Cardiac fibroblast (primary cell): ENCODE measurements at places on chromosomes 16 and 17.

DNA sequence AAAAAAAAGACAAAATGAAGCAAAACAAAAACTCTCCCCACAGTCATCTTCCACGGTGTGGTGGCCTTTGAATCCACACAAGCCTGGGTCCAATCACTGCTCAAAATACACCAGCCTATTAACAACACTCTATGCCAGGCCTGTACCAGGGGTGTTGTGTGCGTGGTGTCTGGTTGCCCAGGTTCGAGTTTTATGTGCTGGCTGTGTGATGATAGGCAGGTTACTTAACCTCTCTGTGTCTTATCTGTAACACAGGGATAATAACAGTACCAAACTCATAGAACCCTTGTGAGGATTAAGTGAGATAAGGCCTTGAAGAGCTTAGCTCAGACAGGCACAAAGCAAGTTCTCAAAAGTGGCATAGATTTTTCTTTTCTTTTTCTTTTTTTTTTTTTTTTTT lies 235.2 kb downstream of the PARN start:
- no peak for DNase-seq

DNA sequence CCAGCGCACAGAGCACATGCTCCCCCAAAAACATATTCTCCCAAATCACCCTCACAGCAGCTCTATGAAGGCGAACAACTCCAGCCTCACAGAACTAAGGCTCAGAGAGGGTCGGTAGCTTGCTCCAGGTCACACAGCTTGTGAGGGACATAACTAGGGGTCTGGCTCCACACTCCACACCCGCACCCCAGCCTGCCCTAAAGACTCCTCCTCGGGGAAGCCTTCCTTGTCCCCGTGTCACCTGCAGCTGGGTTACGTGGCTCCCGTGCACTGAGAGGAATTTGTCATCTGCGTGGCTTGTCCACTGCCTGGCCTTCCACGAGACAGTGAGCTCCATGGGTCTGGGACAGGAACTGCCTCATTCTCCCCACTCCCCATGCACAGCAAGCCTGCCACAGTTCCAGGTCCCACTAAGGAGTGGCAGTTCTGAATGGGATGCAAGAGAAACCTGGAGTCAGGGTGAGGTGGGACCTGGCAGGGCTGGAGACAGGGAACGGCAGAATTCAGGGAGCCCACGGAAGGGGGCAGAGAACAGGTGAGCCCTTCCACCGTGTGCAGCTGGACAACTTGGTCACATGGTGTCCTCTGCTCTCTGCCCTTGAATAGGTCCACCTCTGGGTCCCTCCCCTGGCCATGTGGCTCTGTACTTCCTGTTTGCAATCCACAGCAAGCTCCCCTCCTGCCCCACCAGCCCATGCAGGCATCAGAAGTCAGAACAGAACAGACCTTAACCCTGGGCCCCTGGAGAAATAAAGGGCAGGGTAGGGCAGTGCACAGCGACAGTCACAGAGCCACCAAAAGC lies 27.4 kb downstream of the TNFRSF13B start:
- DNase-seq, result no peak

GRCh38 chr17:37295888-37296287 lies 79.9 kb upstream of the C17orf78 start:
- no peak for DNase-seq

GRCh38 chr17:2978116-2978515 lies 85.3 kb downstream of the OR1D5 start:
- no peak for DNase-seq

GRCh38 chr17:72702136-72702735 lies 390.3 kb downstream of the SLC39A11 start:
- peak; percentile 55 for DNase-seq

DNA sequence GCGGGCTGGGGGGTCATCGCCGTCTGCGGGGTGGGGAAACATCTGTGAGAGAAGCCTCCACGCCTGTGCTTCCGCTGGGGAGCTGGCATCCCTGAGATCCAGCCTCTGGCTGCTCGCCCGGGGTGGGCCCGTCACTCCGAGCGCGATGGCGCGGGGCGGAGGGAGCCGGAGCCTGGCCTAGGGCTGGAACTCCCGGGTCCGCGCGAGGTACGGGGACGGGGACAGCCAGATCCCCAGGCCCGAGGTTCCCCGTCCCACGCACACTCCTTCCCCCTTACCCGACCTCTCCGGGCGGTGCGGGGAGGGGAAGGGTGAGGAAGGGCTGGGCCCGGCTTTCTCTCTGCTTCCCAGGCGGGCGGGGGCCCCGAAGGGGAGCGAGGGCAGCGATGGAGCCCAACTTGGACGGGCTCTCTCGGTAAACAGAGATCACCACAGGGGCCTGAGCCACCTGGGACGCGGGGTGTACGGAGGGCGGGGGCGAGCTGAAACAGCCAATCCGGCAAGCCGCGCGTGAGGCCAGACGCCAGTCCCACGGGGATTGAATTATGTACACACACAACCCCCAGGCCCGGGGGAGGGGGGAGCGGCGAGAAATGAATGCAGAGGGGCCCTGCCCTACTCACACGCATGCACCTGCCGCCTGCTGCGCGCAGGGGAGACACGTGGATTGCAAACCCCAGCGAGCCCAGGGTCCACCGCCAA lies at the start of gene SLC16A11:
TSS of gene SLC16A11 (minus strand) at position 596 of the 702 bp plus-strand sequence. CDS start at position 17, 579 bp downstream.
- peak; percentile 56 for DNase-seq

DNA sequence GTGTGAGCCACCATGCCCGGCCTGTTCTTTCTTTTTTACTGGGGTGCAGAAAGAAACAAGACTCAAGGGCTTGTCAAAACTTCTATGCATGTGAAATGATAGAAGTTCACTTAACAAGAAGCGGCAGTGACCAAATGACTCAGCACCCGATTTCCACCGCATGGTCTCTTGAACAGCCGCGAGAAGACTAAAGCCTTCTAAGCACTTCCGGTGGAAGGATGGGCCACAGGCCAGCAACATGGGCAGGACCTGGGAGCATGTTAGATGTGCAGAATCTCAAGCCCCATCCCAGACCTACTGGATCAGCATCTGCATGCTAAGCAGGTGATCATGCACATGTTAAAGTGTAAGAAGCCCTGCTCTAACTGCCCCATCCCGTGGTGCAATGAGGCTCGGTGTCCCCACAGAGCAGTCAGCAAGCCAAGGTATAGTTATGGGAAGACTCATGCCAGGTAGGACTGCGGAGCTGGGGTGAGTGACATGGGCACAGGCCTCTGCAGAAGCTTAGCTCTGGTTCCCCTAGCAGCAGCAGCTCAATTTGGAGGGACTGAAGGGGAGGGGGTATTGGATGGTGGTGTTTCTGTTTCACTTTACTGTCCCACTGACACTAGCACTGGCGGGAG lies 88.5 kb upstream of the HNF1B start:
- no peak for DNase-seq

GRCh38 chr16:87328846-87329245 lies 11.7 kb upstream of the C16orf95 start:
- no peak for DNase-seq

DNA sequence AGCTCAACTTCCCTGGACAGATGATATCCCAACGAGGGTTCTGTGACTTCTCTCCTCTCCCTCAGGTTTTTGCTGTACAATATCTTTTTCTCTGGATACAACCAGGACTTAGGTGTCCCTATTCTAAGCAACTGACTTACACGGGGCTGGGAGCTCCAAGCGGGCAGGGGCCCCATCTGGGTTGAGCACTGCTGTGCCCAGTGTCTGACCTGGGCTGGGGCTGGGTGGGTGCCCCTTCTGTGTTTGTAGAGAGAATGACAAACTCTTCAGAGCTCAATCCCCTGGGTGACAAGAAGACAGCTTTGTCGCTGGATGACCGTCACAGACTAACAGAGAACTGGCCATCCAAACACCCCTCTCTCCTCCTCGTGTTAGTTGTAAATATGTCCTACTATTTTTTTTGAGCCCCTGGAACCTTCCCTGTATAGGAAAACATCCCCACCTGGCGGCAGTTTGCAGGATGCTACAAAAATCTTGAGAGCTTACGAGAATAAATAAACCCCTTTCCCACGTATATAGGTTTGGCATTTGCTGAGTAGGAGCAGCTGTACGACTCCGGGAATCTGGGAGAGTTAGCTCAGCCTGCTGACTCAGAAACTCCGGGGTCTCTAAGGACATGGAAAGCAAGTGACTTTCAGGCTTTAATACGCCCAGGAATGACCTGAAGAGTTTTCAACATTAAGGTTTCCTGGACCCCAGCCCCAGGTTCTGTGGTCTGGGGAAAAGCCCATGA lies 23.7 kb upstream of the RCVRN start:
- DNase-seq, result peak; percentile 63

DNA sequence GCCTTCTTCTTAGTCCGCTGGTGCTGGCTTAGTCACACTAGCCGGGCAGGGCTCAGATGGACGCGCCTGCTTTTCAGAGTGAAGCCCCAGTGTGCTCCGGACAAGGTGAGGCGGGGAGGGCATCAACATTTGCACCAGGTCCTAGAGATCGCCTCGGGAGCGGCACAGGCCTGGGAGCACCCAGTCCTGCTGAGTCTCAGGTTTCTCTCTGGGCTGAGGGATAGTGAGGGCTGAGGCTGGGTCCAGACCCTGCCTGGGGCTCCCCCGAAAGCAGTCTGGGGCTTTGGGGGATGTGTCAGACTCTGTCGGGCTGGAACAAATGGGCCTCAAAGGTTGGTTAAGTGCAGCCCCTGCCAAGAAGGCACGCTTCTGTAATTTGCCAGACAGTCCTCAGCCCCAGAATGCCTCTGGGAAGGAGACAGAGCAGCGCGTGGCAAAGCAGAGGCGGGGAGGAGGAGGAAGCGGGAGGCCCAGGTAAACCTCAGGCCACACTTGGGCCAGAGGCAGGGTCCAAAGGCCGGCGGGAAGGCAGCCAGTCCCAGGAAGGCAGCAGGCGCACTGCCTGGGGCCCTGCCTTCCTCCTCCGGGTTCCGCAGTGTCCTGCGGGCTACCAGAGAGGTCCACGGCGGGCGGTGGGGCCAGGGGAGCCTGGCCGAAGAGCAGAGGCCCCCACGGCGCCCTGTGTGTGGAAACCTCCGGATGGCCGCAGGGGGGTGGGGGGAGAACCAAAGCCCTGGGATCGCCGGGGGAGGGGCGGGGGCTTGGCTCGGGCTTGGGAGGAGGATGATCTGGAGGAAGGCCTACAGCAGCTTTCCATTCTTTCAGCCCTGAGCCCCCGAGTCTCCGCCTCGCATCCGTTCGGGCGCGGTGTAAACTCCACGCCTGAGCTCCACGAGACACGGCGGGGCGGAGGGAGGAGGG lies 39.5 kb upstream of the ATP2A3 start:
- DNase-seq, result no peak

- DNase-seq, result no peak
These were observed 176.3 kb upstream of the TNRC6C start for GRCh38 chr17:77782201-77782600.

DNA sequence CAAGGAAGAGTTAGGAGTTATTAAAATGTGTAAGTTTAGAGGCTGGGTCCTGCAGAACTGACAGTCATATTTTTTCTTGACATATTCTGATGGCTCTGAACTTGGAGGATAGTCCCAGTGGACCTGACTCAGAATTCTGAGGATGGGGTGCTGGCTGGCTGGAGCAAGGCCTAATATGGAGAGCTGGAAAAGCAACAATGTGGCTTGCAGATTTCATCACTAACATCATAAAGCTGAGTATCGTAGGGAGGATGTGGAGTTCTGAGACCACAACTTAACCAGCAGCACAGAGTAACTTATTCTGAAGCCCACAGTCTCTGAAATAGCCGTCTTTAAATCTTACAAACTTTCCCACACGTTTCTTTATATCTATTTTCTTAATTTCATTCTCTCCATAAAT lies 2.3 kb downstream of the KRTAP1-5 start:
- DNase-seq, result peak; percentile 52

GRCh38 chr17:39924691-39925055 lies 2.7 kb downstream of the ORMDL3 start:
- no peak for DNase-seq

DNA sequence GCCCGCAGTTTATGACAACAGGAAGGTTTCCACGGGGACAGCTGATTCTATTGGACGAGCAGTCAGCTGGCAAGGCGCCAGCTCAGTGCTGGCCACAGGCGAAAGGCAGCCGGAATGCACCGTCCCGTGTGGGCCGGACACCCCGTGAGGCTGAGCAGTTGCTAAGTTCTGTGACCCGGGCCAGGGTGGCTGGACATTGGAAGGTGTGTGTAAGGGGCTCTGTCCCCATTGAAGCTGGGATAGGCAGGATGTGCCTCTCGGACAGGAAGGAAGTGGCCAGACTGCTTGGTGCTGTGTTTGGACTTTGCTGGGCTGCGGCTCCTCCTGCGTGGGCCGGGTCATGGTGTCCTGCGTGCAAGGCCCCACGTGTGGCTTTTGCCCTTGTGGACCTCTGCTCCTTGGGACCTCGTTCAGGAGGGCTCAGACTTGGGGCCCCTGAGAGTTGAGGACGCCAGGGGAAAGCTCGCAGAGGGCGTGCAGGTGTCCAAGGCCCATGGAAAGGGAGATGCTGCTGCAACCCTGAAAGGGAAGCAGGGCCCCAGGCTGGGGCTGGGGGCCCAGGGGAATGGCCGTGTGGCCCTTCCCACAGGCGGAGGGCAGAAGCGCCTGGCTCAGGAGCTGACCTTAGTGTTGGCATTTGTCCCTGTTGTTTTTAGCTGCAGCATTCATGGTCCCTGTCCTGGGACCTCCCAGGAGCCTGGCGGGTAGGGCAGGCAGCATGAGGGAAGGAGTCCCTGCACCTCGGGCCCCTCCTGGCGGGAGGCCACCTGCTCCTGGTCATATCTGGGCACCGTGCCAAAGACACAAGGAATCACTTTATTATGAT lies 10.0 kb downstream of the BAIAP2 start:
- DNase-seq, result peak; percentile 68

DNA sequence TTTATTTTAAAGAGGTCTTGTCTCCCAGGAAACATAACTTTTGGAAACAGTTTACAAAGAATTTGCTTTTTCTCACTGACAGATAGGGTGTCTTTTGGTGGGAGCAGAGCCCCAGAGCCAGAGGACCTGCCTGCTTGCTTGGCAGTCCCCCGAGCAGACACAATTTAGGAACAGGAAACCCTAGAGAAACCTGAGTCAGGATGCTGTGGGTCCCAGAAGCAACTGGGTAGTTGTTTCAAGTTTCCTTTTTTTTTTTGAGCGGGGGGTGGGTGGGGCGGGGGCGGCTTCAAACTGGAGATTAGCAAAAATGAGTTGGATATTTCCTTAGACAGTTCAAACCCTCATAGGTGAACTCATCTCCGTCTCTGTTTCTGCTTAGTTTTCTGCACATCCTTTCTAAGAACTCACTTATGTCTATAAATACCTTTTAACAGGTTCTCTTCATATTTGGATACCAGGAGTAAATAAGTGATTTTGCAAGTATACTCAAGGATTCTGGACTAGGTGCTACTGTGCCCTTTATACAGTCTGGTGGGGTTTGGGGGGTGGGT lies 135.1 kb downstream of the PRKCA start:
- peak; percentile 44 for DNase-seq

DNA sequence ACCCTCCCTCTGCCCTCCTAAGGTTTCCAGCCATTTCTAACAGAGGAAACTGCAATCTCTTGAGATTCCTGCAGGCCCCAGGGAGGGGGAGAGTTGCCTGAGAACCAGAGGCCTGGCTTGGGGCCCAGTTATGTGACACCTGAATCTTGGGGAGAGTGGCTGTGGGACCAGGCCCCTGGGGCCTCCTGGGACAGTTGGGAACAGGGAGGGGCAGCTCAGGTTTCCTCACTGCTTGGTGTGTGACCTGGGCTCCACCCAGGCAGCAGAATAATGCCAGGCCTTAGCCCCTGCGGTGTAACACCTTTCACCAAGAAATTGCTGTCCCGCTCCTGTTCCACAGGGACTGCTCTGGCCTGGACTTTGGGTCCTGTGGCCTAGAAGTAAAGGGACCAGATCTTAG lies 44.3 kb upstream of the CRHR1 start:
- DNase-seq, result no peak
